HT-29 (cell line): ENCODE measurements at places on chromosomes 6 and 20. TPM values are rescaled to one million over a fixed set of nuclear protein-coding genes. Genes with fewer than 3 reads are reported as not detected.
A peak's percentile ranks its signal among the peaks of the same experiment; 100 is the strongest.

HLA-DMA gene
- 8.5 and 9.0 TPM in 2 replicates for total RNA-seq

DNA sequence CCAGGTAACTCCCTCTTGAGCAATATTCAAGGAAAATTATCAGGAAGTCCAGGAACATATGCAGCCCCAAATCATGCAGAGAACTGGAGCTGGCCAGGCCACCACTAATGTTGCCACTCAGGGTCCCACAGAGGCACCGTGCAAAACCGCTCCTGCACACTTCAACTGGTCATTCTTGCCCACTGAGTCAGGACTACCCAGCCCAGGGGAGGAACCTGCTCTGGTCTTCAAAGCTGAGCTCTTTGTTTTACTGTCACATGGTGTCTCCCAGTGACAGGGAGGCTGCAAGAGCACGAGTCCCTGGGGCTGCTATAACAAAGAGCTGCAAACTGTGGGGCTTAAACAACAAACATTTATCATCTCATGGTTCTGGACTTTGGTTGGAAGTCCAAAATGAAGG lies 336.0 kb upstream of the PRDM1 start:
- no peak for DNase-seq

- no peak for DNase-seq
These were observed 476 bp upstream of the CLIC5 start for GRCh38 chr6:46016063-46016608.

- DNase-seq = peak; percentile 26
These were observed 47.0 kb upstream of the PRL start for GRCh38 chr6:22343864-22344263.

DNA sequence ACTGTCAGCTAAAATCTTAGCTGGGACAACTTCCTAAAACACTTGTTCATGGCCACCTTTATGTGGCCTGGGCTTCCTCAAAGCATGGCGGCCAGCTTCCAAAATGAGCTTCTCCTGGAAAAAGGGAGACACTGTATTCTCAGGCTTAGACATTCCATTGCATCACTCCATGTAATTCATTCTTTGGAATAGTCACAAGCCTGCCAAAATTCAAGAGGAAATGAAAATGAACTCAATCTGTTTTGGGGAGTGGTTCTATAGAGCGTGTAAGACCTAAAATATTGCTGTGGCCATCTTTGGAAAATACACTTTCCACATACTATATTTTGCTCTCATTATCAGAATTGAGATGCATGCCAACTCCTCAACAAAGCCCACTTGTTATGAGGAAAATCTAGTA lies 687.0 kb downstream of the KIF16B start:
- DNase-seq = no peak
